ENCODE measurements at places on chromosomes 4 and X.
A peak's percentile ranks its signal among the peaks of the same experiment; 100 is the strongest.

DNA sequence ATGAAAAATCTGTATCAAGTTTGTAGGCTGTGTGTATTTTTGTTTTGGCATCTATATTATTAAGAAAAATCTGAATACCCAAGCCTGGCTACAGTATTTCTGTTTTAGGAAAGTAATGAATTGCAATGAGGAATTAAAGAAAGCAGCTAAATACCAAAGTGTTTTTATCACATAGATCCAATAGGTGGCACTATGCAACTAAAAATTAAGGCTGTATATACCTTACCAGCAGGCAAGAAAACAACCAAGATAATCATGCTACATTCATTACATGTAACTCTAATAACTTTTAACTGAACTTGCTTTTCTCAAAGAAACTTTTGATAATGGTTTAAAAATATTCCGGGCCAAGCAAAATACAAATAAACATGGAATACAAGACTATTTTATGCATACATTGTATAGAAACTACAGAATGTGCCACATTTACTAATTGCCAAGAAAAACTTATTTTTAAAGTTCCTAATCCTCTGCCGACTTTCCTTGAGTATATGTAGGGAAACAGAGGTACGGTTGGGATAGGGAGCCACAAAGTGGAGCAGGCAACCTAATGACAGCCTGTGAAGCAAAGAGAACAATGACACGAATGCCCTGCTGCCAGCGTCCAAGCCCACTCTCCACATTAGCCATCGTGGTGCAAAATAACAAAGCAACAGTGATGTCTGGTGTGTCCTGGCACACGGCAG, 63.7 kb downstream of the SEC24D start:
- DNase-seq, result no peak

- no peak for DNase-seq
Measured at GRCh38 chr4:73979407-73979957, 2.3 kb downstream of the PF4 start.

DNA sequence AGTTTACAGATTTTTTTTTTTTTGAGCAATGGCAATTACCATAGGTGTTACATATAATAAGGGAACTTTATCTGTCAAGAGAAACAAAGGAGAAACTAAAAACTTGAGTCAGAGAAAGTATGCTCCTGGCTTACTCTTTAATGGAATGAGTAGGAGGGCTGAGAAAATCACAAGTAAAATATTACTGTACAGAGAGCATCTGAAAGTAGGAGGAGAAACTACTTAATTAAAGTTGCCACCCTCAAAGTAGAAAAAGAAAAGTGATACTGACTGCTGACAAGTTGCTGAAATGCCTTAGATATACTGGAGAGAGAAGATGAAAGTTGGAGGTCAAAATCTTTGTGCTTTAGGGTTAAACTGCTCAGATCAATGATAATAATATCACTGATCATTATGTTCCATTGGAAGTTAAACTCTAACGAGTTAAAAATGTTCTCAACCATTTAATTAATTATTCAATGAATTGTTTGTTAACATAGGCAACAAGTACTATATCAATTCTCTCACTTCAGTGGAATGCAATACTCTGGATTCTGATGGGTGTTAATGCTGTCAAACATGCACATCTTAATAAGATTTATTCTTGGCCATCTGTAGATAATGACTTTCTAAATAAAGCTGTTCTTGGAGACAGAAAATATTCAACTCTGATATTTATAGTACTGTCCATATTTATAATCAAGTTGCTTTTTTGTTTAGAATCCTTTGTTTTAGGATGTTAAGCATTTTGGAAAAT, 61.2 kb upstream of the CAMK2D start:
- peak; percentile 60 for DNase-seq

DNA sequence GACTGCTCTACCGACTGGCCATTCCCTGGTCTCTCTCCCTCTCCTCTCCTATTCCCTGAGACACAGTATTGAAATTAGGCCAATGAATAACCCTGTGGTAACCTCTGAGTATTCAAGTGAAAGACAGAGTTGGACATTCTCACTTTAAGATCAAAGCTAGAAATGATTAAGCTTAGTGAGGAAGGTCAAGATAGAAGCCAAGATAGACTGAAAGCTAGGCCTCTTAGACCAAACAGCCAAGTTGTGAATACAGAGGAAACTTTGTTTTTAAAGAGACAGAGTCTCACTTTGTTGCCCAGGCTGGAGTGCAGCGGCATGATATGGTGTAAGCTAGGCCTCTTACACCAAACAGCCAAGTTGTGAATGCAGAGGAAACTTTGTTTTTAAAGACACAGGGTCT, 64.6 kb downstream of the KDM6A start:
- DNase-seq, result no peak

Data from GM12864 (cell line).